NCI-H524 (cell line): ENCODE measurements at places on chromosomes 2 and 18.

- no peak for DNase-seq
Observed at GRCh38 chr2:158546412-158547144, 89.8 kb downstream of the PKP4 start.

- peak; percentile 59 for DNase-seq
Observed at GRCh38 chr2:86372641-86373502, 35.4 kb upstream of the REEP1 start.

DNA sequence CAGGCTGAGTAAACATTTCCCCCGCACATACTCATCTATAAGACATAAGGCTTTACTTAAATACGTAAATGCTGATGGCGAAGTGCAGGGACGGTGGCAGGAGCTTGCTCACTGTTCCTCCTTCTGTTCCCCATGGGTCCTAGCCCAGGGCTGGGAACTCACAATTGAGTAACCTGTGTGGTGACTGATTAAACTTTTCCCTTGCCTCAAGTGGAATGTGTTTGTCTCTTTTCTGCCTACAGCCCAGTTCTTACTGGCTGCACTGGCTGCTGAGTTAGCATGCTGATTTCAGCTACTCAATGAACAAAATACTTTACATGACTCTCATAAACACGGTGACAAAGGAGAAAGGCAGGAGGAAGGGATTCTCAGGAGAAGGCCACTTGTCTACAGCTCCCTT lies 87.3 kb downstream of the MARCO start:
- DNase-seq = no peak

DNA sequence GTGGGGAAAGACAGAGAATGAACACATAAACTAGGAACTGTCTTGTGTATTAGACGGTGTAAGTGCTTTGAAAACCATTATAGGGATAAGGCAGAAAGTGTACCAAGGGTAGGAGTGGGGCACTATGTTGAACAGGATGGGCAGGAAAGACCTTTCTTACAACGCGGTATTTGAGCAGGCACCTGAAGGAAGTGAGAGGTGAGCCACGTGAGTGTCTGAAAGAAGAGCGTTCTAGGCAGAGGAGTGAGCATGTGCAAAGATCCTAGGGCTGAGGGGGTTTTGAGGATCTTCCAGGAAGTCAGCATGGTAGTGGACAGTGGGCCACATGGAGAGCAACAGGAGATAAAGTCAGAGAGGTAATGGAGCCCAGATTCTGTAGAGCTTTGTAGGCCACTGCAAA lies 65.2 kb downstream of the SRD5A2 start:
- DNase-seq = no peak

DNA sequence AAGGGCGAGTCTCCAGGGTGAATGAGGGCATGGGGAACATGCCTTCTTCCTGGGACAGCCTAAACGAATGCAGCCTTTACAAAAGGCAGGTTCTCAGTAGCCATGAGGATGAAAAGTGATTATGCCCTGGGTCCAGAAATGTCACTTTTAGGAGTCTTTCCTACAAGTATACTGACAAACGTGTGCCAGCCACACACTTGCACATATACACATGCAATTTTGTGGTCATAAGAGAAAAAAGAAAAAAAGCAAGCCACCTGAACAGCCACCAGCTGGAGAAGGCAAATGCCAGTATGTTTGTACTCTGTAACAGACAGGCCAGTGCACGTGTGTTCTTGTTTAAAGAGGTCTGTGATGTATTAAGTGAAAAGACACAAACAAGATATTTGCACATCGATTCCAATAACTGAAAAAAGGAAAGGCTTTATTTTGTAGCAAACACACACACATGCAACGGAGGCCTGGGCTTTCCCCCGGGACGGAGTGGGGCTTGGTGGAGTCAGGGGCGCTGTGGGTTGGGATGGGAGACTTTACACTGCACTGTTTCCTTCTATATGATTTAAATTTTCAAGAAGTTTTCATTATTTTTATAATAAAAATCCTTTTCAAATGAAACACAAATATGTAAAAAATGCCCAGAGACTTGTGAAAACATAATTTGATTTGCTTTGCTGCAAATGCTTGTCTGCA lies 108.4 kb downstream of the FAM210A start:
- DNase-seq = no peak

DNA sequence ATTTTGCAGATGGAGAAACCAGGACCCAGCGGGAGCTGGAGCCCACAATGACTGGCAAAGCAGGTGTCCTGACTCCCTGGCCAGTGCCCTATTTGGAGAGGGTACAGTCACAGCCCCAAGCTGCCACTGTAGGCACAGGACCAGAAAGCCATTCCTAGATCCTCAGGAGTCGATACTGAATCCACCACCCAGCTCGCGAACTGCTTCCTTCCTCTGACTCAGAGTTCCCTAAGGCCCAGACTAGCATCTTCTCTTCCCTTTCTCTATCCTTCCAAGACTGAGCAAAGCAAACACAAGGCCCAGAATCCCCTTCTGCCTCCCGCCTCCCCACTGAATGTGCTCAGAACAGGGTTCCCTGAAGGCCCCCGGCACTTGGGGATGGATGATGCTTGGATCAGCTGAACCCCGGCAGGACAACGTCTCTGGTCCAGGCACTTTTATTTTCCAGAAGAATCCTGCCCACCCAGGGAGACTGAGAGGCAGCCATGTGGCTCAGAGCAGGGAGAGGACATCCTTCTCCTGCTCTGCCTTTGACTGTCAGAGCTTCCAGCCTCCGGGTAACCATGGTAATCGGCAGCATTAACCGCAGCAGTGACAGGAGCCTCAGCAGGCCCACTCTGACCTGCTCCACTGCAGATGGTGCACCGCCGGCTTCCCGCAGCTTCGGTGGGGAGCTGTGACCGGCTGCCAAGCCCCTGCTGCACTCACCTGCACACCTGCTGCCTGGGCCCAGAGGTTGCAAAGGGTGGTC lies 34.8 kb upstream of the KLHL29 start:
- peak; percentile 13 for DNase-seq

- no peak for DNase-seq
Observed at GRCh38 chr2:209314653-209315052, 109.2 kb upstream of the MAP2 start.

DNA sequence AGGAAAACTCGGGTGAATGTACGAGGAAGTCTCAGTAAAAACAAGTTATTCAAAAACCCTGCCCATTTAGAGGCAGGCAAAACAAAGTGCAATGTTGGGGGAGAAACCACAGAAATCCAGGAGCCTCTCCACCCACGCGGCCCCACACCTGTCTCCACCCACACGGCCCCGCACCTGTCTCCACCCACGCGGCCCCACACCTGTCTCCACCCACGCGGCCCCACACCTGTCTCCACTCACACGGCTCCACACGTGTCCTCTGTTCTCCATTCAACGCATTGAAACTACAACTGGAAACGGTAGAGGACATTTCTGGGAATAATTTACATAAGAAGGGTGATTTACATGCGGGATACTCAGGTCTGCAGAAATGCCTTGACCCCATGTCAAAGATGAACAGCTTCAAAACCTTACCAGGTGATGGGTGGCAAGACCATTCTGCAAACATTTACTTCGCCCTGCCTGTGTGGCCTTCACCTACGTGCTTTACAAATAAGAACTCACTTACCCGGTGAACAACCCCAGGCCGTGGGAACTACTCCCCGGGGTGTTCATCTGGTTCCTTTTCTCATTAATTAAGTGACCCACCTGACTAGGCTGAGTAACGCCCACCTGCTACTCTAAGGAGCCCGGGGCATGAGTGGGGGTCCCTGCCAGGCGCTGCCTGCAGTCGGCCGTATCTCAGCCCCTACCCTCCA lies 100.4 kb downstream of the EIPR1 start:
- DNase-seq = no peak
